ENCODE measurements at places on chromosomes 11 and 22.
A peak's percentile ranks its signal among the peaks of the same experiment; 100 is the strongest.

DNA sequence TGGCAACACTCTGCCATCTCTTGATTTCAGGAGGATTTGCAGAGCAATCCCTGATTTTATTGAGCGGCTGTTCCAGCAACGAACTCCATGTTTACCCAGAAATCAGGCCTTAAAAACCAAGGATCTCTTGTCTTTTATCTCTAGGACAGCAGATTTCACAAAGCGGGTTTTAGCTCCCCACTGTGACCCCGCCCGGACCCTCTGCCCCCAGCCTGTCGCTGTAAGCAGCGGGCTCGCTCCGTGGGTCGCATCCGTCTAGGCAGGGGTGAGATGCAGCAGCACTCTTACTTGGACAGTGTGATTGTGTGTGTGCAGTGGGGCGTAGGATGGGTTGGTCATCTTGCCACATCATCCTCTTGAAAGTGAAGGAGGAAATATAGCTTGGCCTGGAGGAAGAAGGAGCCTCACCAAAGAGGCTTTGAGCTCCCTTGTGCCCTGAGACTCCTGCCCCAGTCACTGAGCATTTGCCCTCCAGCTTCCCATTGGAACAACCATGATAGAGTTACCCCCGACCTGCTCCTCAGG is 189.2 kb upstream of the TBCEL start:
- no peak for DNase-seq

DNA sequence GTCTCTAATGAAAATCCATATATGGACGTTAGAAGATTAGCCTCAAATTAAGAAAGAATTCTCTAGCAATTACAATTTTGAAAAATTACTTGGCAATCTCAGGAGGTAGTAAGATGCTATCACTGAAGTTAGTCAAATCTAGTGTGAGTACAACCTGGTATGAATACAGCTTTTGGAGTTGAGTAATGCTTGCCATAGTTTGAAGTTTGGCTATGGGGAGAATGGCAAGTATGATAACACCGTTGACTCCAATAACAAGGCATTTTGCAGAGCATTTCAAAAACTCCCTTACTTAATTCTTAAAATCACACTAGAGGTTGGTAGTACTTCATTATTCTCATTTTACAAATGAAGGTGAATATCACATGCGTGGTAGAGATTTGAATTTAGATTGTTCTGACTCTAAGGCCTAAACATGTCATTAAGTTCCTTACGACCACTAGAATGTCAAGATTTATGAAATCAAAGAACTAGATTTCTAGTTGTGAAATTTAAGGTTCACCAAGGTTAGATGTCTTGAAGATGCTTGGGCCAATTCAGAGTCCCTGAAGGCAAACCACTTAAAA is 355.4 kb downstream of the ETS1 start:
- DNase-seq: no peak

GRCh38 chr11:13261591-13262061 is 16.0 kb upstream of the BMAL1 start:
- peak; percentile 94 for DNase-seq

DNA sequence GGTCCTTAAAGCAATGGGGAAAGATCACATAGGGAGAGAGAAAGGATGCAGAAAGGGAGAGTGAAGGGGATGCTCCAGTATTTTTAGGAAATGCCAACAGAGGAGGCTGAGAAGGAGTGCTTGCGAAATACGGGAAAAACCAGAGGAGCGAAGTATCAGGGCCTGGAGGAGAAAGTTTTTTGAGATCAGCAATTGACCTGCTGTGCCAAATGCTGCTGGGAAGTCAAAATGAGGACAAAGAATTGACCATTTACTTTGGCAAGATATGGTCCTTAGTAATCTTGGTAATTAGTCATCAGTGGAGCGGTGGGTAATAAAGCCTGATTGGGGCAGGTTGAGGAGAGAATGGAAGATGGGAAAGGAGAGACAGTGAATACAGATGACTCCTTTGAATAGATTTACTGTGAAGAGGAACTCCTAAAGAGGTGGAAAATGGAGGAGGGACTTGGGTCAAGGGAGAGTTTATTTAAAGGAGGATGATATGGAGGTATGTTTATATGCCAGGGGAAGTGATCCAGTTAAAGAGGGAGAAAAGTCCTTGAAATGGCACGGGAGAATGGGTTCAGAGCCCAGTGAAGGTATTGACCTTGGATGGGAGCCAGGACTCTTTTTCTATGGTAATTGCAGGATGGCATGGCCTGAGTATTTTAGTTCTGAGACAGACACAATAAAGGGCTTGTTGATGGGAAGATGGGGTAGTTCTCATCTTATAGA is 111.5 kb downstream of the PKNOX2 start:
- DNase-seq: no peak

DNA sequence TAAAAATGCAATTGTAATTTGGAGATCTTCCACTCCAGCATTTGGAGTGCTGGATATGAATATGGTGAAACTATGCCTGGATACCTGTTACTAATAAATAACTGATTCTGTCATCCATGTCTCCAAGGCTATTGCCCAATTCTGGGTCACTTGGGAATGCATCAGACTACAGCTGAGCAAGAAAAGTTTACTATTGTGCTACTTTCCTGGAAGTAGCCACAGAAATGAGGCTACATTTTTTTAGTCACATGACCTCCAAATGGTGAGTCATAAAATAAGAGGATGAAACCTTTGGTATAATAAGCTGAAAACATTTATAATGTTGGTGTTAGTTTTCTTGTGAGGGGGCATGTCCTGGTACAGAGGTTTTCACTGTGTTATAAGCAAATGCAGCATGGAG is 44.4 kb downstream of the DCDC1 start:
- DNase-seq: peak; percentile 74

Data from HCEC 1CT (cell line).